ENCODE measurements at places on chromosomes 4 and X. TPM values are rescaled to one million over a fixed set of nuclear protein-coding genes. Genes with fewer than 3 reads are reported as not detected.

SPANXC gene
- total RNA-seq: not detected

DNA sequence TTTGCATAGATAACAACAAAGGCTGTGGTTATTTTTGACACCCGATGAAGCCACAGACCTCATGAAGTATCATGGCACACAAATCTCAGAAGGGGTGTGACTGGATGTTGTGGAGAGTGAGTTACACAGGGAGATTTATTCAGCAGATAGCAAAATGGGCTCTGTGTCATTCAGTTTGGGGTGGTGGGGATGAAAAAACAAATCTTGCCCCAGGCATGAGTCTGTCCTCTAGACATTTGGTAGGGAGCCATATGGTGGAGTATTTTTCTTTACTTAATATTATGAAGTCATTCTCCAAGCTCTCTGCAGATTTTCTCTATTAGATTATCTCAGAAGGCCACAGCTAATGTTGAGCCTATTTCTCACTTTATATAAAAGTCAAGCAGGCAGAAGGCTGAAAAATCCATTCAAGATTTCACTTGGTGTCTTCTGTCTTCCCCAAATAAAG lies 277.1 kb upstream of the TENM3 start:
- DNase-seq: no peak

NMU gene
- total RNA-seq: 30.5 TPM

- DNase-seq: no peak
These were observed 90.2 kb upstream of the SLITRK2 start for GRCh38 chrX:145727476-145727875.

PCDH7 gene
- total RNA-seq: 6.1 TPM

CLDN34 gene
- total RNA-seq: not detected

SLC25A43 gene
- 4.6 TPM for total RNA-seq
